ENCODE measurements at places on chromosomes 7 and 10.

GRCh38 chr10:80132299-80133139 lies at the start of gene PLAC9:
PLAC9 (plus strand) TSS chr10:80132730; CDS start chr10:80132763, 33 bp downstream.
- no peak for DNase-seq

- no peak for DNase-seq
These were observed 133.4 kb upstream of the LRRTM3 start for GRCh38 chr10:66792441-66792840.

GRCh38 chr7:98254951-98255610 lies 3.0 kb upstream of the TECPR1 start:
- DNase-seq: no peak

- DNase-seq: no peak
These were observed 977 bp downstream of the CACNB2 start for GRCh38 chr10:18140957-18141845.

GRCh38 chr10:4538016-4538415 lies 288.0 kb upstream of the AKR1E2 start:
- no peak for DNase-seq

Data from cerebellar nuclear complex (tissue), 1 donor.